Spinal cord (tissue), 10 donors: ENCODE measurements at places on chromosomes 1 and 21. TPM values are rescaled to one million over a fixed set of nuclear protein-coding genes. Genes with fewer than 3 reads are reported as not detected.

DNA sequence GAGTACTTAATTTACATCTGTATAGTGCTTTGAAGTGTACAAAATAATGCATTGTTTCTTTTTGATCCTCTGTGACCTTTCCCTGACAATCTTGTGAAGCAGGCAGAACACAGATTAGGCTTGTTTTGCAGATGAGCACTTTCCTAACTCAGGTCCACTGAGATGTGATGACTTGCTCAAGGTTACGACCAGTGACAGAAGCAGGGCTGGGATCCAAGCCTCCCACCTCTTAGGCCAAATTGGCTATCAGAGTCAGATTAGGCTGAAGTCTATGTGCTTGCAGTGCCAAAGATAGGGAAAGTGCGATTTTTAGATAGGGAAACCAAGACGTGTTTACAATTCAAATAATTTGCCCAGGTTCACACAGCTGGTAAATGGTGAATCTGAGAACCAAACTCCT, 147.3 kb downstream of the OMA1 start:
- DNase-seq = no peak

DNA sequence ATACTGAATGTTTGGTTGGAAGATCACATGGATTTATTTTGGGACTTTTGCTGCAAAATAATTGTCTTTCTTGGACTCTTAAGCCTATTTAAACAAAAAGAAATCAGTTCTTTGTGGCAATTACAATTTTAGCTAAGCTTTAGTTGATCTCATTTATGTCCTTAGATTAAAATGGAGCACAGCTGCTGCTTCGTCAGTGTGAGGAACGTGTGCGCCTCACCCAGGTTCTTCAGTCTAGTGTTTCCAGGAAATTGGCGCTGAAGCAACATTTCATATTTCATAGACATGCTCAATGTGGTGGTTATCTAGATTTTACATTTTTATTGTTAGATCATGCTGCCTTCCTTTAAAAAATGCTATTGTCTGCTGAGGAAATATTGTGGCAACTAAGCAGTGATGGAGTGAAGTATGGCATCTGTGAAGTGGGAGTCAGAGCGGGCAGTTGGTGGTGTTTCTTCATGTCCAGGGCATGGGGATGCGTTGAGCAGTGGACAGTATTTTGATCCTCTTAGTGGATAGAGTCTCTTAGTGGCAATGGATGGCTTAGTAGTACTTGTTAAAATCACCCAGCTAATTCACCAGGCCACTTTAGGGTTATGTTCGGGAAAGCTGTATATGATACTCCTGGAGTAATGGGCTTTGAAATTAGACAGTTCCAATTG, 5.6 kb downstream of the DDI2 start:
- DNase-seq = no peak

DNA sequence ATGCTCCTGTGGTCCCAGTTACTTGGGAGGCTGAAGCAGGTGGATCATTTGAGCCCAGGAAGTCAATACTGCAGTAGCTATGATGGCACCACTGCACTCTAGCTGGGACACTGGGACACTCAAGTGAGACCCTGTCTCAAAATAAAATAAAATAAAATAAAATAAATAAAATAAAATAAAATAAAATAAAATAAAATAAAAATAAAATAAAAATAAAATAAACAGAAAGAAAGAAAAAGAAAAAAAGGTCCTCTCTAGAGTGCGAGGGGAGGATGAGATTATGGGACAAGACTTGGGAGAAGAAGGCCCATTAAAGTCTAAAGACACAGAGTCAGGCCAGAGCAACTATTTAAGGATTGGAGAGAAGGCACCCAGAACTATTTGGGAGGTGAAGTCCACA, 172.5 kb downstream of the IER5 start:
- DNase-seq = no peak

DNA sequence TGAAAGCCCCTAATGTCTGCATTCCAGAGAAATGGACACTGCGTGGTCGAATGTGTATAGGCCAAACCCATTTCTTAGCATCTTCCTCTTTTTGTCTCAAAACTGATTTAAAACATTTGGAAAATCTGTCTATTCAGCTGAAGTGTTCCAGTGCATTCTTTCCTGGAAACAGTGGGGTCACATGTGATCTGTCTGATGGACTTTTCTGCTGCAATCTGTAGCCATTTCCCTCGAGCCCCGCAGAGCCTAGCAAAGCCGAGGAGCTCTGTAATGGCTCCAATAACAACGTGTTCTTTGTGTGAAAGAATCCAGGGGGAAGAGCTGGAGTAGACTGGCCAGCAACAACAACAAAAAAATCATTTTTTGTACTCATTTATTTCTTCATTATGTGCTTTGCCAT, 329.3 kb downstream of the BARHL2 start:
- DNase-seq = no peak

DNA sequence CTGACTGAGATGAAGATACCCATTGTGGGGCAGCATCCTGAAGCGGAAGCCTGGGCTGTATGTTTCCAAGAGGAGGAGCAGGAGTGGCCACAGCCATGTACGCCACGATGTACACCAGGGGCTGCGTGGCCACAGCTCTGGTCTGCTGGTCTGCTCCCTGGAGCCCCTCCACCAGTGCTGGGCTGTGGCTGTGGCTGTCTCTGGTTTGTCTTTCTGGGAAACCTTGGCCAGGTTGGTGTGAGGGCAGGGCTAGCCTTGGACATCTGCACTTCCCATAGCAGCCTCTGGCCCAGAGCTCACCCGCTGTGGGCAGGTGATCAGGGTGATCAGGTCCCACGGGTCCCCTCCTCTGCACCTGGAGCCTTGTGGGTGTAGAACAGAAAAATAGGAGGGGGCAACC, 2.6 kb downstream of the MIB2 start:
- DNase-seq = no peak

DNA sequence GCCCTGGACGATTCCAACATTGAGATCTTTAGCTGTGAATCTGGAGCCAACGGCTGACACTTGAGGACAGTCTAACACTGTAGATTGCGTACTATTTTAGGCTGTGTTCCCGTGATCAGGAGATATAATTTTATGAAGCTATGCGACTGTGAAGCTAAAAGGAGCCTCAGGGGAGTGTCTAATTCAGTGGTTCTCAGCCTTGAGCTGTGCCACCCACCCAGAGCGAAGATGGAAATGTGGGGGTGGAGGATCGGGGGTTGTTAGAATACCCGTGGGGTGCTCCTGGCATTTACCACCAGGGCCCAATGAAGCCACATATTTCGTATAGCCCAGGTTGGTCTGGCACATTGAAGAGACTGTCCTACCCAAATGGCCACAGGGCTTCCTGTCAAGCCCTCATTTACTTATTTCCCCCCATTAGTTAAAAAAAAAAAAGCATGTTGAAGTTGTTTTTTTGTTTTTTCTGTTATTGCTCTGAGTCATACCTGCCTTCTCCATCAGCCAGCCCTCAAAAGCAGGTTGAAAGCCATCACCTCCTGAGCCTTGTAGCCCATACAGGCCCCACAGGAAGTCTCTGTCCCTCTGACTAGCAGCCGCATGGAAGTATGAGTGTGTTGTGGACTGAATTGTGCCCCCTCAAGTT, 141.7 kb downstream of the GALNT2 start:
- DNase-seq = no peak

DNA sequence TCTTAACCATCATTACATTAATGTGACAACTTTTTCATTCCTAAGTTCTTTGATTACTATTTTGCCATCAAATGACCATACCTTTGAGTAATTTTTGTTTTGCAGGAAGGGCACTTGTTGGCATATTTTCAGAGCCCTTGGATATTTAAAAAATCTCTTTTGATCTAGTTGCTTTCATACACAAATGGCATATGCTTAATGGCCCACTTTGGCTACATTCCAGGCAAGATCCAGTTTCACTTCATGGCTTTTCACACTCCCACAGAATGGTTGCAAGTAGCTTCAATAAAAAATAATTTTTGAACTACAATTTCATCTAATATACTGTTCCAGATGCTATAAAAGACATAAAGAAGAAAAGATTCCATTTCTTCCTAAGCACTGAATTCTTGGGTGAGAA, 18.1 kb downstream of the ADAM30 start:
- no peak for DNase-seq

- DNase-seq = no peak
These were observed 2.8 kb upstream of the EYA3 start for GRCh38 chr1:28091043-28091781.

- DNase-seq = no peak
These were observed 8.7 kb downstream of the PRRC2C start for GRCh38 chr1:171494076-171494475.

GRCh38 chr1:6727535-6727934, 25.9 kb upstream of the DNAJC11 start:
- peak; percentile 59 for DNase-seq

- DNase-seq = no peak
These were observed 63.4 kb downstream of the B3GALT5 start for GRCh38 chr21:39675993-39676661.

- DNase-seq = no peak
These were observed 56.2 kb upstream of the SMYD2 start for GRCh38 chr1:214224611-214225354.

- no peak for DNase-seq
These were observed 45.9 kb upstream of the NRDC start for GRCh38 chr1:51924455-51924854.

DNA sequence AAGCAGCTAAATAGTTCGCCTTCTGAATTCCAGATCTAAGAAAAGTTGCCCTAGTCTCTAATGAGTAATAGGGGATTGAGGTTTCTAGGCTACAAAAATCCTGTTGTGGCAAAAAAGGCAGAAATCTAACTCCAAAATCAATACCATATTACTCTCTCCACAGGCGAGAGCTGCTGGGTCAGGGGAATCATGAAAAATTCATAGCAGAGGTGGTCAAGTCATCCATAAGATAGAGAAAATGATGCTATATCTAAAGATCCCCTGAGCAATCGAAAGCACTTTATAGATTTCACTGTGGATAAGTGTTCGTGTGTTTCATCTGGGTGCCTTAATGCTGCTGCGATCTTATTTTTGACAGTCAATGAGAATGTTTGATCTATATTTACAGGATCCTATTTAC, 417.7 kb downstream of the AGBL4 start:
- DNase-seq = no peak

- no peak for DNase-seq
These were observed 789 bp downstream of the BTF3L4 start for GRCh38 chr1:52056937-52057231.

GRCh38 chr1:203676455-203676854, 49.8 kb downstream of the ATP2B4 start:
- DNase-seq = no peak

DNA sequence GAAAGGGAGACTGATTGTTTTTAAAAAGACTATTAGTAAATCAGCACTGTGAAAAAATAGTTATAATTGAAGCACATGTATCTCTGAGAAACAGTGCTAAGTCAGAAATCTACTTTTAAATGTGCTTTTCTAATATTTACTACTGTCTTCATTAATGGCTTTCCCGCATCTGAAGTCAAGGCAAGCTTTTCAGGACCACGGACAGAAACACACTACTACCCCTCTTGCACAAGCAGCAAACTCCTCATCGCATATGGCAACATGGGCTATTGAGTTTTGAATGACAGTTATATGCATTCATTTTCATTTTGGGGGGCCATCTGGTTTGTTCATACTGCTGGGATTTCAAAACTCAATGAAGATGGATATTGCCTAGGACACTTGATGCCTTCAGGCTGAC, 433.4 kb upstream of the CAMK1G start:
- peak; percentile 7 for DNase-seq

- no peak for DNase-seq
These were observed 330.6 kb downstream of the RPS6KC1 start for GRCh38 chr1:213381572-213382084.

DNA sequence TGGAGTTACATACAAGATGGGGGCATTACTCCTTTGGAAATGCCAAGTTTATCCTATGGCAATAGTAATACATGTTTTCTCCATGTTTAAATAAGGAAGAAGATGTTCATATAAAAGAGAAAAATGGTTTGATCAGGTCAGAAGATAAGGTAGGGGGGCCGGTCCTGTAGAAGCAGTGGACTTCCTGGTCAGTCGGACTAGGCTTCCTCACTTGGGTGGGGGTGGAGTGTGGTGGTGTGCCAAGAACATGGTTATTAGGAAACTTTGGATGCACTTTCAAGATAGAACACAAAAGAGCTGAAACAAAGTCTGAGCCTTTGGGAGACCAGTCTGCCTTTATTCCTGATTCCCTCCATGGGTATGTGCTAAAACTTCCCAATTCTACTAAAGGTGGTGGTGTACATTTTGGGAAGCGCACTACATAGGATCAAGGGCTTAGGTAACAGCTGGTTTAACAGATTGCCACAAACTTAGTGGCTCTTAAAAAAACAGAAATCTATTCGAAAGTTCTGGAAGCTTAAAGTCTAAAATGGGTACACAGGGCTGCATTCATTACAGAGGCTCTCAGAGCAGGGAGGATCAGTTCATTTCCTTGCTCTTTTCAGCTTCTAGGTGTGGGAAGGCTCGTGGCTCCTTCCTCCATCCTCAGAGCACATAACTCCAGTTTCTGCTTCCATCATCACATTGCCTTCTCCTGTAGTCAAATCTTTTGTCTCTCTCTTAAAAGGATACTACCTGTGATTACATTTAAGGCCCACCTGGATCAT, 64.6 kb downstream of the KDM1A start:
- no peak for DNase-seq

GRCh38 chr1:240619906-240620621, 8.1 kb upstream of the GREM2 start:
- DNase-seq = no peak

GRCh38 chr1:30186586-30186985, 536.8 kb downstream of the MATN1 start:
- DNase-seq = no peak

GRCh38 chr1:162676087-162676486, 43.8 kb downstream of the DDR2 start:
- no peak for DNase-seq

GRCh38 chr1:78045926-78046778, at the start of gene GIPC2:
TSS of gene GIPC2 (plus strand) at chr1:78045966. CDS start at chr1:78046095, 129 bp downstream.
- no peak for DNase-seq

DNA sequence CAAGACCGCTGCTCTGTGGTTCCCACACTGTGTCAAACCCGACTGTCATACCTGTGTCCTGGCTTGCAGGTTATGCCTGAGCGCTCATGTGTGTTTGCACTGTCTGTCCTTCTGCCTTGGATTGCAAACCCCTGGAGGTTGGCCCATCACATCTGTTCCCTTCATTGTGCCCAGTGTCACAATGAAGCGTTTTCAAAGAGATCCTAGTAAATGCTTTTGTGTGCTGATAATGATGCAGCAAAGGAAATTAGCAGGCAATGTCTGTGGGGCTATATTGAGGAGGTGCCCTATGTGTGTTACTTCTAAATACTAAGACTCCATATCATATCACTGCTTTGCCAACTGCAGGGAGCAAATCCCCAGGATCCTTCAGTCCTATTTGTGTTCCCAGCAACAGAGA, 424.4 kb upstream of the NFIA start:
- DNase-seq = no peak

CLDN17 gene
- not detected for polyA plus RNA-seq

KCNJ9 gene
- 10.4 TPM for polyA plus RNA-seq

LMOD1 gene
- 3.5 TPM for polyA plus RNA-seq

SLC35F3 gene
- 11.9 TPM for polyA plus RNA-seq

ST6GALNAC5 gene
- 15.2 TPM for polyA plus RNA-seq

PCSK9 gene
- 1.3 TPM for polyA plus RNA-seq

LAMC2 gene
- polyA plus RNA-seq = 1.8 TPM

SPRR2F gene
- polyA plus RNA-seq = 1.3 TPM

CCDC27 gene
- 0.26 TPM for polyA plus RNA-seq

FBXO2 gene
- 45.0 TPM for polyA plus RNA-seq

FMO3 gene
- 2.3 TPM for polyA plus RNA-seq

SLC45A1 gene
- polyA plus RNA-seq = 30.2 TPM
